ENCODE measurements at places on chromosomes 7 and 10. TPM values are rescaled to one million over a fixed set of nuclear protein-coding genes. Genes with fewer than 3 reads are reported as not detected.

The NXPH1 gene
- total RNA-seq: not detected

The TUBAL3 gene
- 0.48 TPM for total RNA-seq

The MCM10 gene
- 27.1 TPM for total RNA-seq

The RSPH10B gene
- total RNA-seq: not detected

The OPN4 gene
- not detected for total RNA-seq

The GJD4 gene
- not detected for total RNA-seq

The EPHB6 gene
- total RNA-seq: 0.53 TPM
